ENCODE measurements at places on chromosomes 5 and 9. TPM values are rescaled to one million over a fixed set of nuclear protein-coding genes. Genes with fewer than 3 reads are reported as not detected.

The DDX4 gene
- total RNA-seq, result not detected

DNA sequence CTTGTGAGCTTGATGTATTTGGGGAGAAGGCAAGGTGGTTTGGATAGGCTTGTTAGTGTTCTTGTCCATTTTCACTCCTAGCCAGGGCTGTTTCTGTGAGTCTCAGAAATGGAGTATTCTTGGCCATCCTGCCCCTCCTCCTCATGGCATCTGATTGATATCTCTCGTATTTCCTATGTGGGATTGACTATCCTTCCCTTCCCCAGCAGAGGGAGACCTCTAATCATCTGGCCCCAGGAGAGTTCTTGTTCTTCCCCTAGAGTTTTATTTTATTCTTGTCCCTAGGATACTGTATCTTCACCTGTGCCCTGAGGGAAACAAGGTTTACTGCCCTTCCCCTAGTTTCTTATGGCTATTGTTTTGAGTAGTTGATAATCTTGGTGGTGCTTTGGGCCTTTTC is 114.4 kb downstream of the VPS13A start:
- DNase-seq, result peak; percentile 30

DNA sequence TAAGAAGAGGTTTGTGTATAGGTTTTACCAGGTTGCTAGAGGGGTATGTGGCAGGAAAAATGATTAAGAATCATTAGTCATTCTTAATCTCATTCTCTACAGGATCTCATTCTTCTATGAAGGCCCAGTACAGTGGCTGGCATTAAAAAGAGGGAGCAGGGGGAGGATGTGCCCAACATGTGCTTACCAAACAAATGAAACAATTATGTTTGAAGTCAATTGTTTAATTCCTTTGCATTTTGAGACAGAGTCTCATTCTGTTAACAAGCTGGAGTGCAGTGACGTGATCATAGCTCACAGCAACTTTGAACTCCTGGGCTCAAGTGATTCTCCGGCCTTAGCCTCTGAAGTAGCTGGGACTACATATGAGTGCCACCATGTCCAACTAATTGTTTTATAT is 23.0 kb downstream of the FNIP1 start:
- no peak for DNase-seq

DNA sequence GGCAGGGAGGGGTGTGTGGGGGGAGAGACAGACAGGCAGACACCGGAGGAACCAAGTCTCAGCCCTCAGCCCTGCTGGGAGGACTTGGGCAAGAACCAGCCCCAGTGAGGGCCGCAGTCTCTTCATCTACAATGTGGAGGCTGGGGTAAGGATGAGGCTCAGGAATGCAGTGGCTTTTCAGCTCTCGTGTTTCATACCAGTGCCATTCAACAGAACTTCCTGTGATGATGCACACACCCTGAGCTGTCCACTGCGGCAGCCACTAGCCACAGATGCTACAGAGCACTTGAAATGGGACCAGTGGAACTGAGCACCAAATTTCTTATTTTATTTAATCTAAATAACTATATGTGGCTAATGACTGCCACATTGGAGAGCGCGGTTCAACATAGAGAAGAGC is 10.7 kb downstream of the CAMK2A start:
- peak; percentile 90 for DNase-seq
